GM18507 (cell line): ENCODE measurements at places on chromosomes 4 and X.

- no peak for DNase-seq
Observed at GRCh38 chr4:99723612-99724011, 66.0 kb upstream of the C4orf54 start.

- DNase-seq: no peak
Observed at GRCh38 chrX:132294776-132295495, 75.7 kb upstream of the RAP2C start.

DNA sequence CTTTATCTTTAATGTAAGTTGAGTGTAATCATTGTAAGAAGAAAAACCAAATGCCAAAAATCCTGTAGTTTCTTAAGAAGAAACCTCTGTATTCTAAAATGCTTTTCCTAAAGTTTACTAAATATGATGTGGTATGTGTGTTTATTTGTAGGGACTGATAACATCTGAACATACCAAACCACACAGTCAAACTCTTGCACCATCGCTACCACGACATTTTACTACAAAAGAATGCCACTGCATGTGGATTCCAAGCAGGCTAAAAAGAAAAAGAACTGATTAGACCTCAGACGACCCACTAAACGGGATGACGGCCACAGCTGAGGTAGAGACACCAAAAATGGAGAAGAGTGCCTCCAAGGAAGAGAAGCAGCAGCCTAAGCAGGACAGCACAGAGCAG is 46.1 kb downstream of the LAS1L start:
- DNase-seq: no peak

- no peak for DNase-seq
Observed at GRCh38 chr4:163988391-163988790, 493.9 kb downstream of the TMA16 start.

- DNase-seq: peak; percentile 2
Observed at GRCh38 chr4:60201052-60201673, 999.0 kb upstream of the ADGRL3 start.

DNA sequence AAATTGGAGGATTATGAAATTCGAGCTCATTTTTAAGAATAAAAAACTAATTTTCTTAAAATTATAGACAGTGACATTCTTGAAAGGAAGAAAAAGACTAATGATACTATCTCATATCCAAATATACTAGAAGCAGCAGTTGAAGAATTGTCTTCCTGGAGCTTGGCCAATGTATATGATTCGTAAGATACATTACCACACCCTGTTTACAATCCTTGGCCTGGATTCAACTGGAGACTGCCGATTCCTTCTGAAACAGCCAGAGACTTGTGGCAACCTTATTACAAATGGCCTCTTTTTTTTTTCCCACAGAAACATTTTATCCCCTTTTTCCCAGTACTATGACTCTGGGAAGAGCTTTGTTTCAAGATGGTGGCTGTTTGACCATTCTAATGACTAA is 571.2 kb upstream of the FAT1 start:
- no peak for DNase-seq

DNA sequence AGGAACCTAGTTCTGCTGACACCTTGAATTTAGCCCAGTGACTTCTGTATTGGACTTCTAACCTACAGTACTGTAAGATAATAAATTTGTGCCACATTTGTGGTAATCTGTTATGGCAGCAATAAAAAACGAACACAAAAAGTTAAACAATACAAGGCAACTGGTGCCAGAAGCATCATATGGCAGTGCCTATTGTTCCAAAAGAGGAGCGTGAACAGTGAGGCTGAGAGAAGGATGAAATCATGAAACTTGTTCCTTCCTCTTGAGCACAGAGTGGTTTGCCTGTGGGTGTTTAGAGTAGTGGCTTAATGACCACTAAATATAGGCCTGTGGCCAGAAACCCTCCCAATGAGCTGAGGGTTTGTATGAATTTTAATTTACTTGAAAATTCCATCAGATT is 69.7 kb upstream of the PGRMC2 start:
- no peak for DNase-seq

DNA sequence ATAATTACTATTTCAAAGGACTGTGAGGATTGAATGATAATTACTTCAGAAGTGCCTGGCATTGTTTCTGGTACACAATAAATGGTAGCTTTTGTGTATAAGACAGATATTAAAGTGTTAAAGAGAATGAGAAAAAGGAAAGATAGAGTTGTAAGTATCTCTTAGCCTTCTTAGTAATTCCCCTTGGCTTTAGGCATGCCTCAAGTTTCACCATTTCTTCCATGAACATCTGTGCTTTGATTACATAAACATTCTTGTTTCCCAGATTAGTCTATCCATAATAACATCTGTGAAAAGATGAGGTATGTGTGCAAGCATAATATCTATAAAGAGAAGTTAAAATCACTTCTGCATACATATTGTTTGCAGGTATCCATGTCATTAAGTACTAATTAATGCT is 230.9 kb upstream of the TEX13A start:
- no peak for DNase-seq

- no peak for DNase-seq
Observed at GRCh38 chr4:146381263-146381872, 140.4 kb downstream of the SLC10A7 start.

- DNase-seq: no peak
Observed at GRCh38 chrX:34058005-34058404, 74.1 kb downstream of the FAM47A start.

DNA sequence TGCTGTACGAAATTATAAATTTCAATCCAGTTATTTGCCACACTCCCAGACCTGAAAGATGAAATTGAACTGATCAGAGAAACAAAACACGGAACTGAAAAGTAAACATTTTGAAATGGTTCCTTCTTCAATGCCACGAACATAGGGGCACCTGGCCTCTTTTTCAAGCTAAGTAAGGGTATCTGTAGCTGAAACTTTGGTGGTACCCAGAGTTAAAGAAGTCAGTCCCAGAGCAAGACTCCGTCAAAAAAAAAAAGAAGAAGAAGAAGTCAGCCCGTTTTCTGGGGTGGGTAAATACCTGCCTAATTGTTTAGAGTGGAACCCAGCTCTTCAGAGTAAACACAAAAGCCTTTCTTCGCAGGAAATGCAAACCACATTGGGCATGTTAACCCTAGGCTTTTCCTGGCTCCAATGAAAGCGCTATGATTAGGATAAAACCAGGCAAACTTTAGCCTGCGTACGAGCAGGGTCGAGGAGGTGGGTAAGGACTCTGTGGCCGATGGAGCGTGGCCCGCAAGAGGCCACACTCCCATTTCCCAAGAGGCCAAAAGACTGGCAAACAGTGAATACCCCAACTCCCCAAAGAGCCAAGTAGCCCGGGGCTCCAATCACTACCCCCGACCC is 1.3 kb downstream of the ANTXR2 start:
- DNase-seq: no peak

GRCh38 chr4:130486841-130487240 is 1390.9 kb downstream of the C4orf33 start:
- DNase-seq: no peak

- DNase-seq: no peak
Observed at GRCh38 chrX:152821145-152821765, 9.3 kb downstream of the CETN2 start.

DNA sequence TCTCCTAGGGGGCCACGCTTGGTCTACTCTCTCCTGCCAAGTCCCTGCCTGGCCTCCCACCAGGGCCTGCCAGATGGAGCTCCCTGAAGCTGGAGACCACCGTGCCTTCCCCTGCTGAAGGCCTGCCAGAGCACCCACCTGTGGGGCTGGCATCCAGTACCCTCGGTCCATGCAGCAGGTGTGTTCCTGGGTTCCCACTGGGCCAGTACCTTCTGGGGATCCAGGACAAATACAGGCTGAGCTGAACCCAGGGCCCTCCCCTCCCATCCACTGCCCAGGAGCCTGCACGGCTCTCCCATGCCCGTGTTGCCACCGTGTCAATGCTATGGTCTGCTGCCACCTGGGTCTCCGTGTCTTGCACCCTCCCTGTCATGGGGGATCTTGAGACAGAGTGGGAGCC is 68.8 kb downstream of the ABLIM2 start:
- DNase-seq: no peak

DNA sequence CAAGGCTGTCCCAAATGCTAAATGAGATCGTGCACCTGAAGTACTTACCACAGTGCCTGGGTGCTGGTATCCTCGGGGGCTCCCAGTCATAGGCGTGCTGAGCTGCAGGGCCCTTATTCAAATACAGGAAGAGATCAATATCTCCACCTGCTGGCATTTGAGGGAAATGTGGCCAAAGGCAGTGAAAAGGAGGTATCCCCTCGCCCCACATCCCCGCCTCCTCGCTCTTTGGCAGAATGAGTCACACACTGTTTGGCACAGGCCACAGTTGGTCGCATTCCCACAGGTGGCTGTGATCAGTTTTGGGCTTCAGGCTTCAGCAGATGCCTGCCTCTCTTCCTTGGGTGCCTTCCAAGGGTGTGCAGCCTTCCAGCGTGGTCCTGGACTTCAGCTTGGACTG is 28.4 kb downstream of the ZNF185 start:
- peak; percentile 12 for DNase-seq

GRCh38 chrX:20270562-20270890 is 3.8 kb upstream of the RPS6KA3 start:
- DNase-seq: no peak

GRCh38 chr4:152104356-152104755 is 343.5 kb upstream of the GATB start:
- DNase-seq: no peak

DNA sequence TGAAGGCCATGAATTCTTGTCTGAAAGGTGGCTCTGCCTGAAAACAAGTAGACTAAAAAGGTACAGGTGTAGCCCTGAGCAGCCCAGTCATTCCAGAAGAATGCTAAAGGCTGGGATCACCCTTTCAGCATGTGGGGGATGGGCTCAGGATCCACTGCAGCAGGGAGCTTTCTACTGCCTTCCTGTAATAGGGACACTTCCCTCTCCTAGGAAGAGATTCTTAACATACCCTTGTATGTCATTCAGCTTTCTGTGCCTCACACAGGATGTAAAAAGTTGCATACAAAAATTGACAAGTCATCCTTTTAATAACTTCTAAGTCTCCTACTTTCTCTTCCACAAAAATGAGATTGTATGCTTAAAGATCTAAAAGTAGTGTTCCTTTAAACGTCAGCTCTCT is 123.3 kb downstream of the ZNF518B start:
- no peak for DNase-seq

DNA sequence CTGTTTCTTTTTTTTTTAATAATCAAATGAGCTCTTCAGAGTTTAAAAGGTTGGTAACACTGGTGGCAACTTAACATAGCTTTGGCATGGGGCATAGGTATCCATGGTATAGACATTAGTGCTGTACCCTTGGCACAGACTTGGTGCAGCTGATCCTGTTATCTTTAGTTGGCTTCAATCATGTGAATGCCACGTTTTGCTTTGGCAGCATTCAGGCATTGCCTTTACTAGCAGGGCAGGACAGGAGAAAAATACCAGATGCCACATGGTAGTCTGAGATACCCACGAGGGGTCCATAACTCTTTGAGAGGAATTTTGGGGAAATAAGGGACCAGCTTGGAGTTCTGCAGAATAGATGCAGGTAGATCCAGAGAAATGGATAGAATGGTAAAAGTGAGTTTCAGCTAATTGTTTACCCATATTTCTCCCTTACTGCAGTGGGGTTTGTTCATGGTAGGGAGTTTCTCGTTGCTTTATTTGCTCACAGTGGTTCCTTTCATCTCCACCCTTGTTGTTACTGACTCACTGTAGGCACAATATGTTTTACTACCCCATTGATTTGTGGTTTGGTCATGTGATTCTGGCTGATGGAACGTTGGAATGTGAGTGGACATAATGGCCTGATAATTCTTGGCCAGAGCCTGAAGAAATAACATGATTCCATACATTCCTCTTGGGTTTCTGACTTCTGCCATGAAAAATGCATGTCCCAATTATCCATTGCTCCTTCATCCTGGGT is 342.7 kb downstream of the GLUD2 start:
- no peak for DNase-seq

DNA sequence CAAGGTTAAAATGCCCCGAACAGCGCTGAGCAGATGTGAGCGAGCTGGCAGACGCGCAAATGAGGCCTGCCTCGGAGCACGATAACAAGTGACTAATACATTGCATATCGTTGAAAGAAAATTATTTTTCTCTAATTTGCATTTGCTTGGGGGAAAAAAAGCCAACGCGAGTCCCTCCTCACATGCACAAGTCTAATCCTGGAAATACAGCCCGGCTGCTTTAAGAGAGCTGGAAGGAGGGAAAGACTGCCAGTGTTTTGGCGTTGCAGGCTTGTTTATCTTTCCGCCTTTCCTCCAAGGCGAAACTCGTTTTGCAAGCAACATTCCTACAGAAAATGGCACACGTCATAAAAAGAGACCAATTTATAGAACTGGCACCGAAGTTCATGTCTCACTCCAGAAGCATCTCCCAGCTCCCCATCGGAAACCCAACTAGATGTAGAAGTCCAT is 12.6 kb downstream of the BCOR start:
- DNase-seq: no peak

DNA sequence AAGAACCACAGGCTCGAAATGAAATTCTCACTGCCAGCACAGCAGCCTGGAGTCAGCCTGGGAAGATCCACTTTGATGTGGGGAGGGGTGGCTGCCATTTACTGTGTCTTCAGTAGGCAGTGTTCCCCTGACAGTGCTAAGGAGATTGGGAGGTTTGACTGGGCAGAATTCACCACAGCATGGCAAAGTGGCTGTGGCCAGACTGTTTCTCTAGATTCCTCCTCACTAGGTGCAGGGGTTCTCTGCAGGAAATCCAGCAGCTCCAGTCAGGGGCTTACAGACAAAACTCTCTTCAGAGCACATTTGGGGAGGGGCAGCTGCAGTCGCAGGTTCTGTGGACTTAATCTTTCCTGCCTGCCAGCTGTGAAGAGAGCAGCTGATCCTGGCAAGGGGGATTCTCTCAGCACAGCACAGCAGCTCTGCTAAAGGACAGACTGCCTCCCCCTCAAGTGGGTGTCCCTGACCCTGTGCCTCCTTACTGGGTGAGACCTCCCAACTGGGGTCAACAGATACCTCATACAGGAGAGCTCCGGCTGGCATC is 1174.0 kb downstream of the RAPGEF2 start:
- DNase-seq: no peak

GRCh38 chrX:94204524-94204923 is 530.5 kb downstream of the FAM133A start:
- no peak for DNase-seq

- no peak for DNase-seq
Observed at GRCh38 chrX:100830143-100830542, 10.0 kb downstream of the CSTF2 start.

GRCh38 chr4:41303372-41304118 is 46.8 kb downstream of the UCHL1 start:
- DNase-seq: no peak

DNA sequence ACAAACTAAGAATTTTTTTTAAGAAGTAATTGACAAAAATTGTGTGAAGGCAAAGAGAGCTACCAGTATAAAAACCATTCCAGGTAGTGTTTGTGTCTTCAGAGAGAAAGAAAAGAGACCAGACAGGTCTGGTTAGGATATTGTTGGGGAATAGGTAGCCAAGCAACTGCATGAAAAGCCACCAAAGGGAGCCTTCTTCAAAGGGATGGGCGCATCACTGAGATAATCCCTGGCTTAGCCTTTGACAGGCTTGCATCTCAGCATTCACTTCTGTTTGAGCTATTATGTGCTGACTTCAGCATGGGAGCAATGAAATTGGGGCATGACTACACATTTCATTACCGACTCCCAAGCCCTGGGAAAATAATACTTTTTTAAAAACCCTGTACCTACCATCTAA is 496.6 kb downstream of the IL1RAPL1 start:
- no peak for DNase-seq

GRCh38 chr4:108943976-108944591 is 181.2 kb upstream of the ETNPPL start:
- DNase-seq: no peak
